ENCODE measurements at places on chromosomes 3 and 15.

- no peak for DNase-seq
These were observed 45.4 kb downstream of the BTD start for GRCh38 chr3:15646851-15647511.

GRCh38 chr15:29788433-29789034 lies 33.7 kb downstream of the TJP1 start:
- no peak for DNase-seq

DNA sequence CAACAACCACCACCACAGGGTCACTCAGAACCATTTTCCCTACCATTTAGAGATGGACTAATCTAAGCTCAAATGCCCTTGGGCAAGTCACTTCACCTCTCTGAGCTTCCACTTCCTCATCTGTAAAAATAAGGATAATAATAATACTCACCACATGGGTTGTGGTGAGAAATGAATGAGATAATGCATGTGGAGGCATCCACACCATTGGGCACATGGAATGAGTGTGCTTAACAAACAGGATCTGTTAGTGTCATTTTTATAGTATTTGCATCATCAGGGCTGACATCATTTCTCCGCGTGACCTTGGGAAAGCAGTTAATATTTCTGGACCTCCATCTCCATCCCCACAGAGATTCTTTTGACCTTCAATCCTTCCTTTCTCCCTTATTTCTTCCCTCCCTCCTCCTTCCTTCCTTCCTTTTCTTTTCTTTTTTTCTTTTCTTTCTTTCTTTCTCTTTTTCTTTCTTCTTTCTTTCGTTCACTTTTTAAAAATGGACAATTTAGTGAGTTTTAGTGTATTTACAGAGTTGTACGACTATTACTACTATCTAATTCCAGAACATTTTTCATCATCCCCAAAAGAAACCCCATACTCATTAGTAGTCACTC lies 7.7 kb upstream of the RFT1 start:
- no peak for DNase-seq

- no peak for DNase-seq
These were observed 239.4 kb downstream of the CHST2 start for GRCh38 chr3:143358793-143359491.

DNA sequence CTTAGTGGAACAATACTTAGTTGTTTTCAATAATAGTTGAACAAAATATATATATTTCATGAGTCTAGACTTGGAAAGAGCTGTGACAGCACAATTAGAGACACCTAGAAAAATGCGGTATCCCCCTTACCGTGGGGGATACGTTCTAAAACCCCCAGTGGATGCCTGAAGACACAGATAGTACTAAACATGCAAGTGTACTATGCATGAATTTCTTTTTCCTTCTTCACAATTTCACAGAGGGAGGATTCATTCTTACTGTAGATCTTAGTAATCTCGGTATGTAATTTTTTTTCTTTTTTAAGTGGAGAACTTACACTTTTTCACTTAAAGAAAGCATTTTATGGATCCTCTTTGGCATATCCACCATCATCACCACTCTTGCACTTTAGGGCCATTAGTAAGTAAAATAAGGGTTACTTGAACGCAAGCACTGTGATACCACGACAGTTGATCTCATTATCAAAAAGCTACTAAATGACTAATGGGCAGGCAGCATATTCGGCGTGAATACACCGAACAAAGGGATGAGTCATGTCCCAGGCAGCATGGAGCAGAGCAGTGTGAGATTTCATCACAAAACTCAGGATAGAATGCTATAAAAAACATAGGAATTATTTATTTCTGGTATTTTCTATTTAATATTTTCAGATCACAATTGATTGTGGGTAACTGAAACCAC lies 72.3 kb upstream of the ZNF280D start:
- no peak for DNase-seq

GRCh38 chr3:186280737-186281136 lies 81.3 kb downstream of the DGKG start:
- DNase-seq = no peak

DNA sequence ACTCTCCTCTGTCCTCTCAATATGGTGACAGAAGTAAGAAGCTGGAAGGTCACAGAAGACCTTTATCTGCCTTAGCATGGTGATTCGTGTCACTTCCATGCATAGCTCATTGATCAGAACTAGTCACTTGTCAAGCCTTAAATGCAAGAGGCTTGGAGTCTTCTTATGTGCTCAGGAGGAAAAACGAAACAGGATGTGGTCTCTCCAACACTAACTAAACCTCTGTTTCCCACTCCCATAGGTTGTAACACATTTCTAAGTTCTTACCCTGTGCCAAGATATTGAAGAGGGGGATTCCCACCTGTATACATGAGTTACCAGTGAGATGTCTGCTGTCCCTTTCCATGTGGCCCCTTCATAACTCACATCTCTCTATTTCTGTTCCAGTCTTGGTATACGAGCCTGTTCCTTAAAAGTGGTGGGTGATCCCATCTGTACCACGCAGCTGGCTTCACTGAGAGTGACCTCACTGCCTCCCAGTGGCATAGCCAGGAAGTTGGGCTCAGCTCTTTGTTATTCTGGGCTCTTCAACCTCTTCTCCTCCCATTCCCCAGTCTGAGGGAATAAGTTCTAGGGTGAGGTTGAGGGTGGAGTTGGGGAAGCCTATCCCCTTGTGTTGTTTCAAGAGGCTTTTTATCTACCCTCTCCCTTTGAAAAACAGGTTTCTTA lies 203.2 kb upstream of the PPP2R3A start:
- no peak for DNase-seq

DNA sequence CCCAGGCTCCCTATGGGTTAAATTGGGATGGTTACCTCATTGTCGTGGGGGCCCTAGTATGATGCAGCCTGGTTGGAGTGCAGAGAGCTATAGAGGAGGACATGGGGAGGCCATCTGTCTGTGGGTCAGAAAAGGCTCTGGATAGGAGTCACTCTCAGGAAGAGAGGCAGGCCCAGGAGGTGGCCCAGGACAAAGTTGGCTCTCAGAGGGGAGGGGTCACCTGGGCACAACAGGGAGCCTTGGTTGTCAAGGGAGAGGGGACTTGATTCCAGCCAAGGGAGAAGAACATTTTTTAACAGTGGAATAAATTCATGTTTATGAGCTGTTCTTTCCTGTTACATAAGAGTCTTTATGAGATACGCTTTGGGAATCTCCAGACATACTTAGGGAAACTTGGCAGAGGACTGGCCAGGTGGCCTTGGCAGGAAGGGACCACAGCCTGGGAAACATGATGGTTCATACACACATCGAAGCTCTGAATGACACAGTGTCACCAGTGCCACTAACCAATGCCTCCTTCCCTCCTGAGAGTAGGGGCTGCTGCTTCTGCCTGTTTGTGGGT lies 27.5 kb upstream of the LCTL start:
- no peak for DNase-seq

DNA sequence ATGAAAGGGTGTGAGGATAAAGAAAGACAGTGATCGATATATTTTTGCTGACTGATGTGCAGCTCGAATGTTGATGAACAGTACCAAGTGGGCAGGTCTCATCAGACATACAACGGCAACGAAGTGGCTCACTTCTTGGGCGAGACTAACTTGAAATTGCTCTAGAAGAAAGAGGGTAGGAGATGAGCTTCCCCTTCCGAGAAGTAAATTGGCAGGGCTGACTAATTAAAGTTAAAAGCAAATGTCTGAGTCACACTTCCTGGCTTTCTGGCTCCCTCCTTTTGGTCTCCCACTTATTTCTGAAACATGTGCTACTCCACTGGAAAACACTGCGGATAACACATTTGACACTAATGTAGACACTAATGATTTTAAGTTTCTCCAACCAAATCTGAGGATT lies 228.3 kb downstream of the ABHD5 start:
- no peak for DNase-seq

DNA sequence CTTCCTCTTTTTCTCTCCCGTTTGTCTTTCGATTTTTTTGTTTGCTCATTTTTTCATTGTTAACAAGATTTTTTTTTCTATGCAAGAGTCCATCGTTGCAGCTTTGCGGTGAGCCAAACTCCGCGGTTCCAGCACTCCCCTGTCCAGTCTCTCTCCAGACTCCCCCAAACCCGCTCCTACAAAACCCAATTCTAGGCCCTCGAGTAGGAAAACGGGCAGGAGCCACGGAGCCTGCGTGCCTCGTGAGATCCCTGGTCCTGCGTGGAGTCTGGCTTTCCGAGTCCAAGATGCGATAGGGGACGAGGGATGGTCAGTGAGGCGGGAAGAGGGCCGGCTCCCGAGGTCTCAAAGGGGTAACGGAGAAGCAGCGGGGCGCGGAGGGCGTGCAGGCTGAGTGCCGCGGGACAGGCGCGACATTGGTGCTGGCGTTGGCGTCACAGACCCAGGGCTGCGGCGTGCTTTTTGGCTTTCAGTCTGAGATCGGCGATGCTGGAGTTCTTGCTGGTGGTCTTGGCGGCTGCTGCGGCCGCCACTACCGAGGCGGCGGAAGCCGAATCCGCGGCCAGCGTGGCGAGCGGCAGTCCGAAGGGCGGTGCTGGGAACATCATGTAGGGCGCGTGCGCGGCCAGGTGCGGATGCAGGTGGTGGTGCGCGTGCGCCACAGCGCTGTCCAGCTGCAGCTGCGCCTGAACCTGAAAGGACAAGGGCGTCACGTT lies 8.5 kb downstream of the SHOX2 start:
- DNase-seq = peak; percentile 47

GRCh38 chr15:77118882-77119321 lies 48.0 kb upstream of the TSPAN3 start:
- peak; percentile 26 for DNase-seq

GRCh38 chr3:197540961-197541377 lies 14.8 kb downstream of the BDH1 start:
- DNase-seq = no peak

DNA sequence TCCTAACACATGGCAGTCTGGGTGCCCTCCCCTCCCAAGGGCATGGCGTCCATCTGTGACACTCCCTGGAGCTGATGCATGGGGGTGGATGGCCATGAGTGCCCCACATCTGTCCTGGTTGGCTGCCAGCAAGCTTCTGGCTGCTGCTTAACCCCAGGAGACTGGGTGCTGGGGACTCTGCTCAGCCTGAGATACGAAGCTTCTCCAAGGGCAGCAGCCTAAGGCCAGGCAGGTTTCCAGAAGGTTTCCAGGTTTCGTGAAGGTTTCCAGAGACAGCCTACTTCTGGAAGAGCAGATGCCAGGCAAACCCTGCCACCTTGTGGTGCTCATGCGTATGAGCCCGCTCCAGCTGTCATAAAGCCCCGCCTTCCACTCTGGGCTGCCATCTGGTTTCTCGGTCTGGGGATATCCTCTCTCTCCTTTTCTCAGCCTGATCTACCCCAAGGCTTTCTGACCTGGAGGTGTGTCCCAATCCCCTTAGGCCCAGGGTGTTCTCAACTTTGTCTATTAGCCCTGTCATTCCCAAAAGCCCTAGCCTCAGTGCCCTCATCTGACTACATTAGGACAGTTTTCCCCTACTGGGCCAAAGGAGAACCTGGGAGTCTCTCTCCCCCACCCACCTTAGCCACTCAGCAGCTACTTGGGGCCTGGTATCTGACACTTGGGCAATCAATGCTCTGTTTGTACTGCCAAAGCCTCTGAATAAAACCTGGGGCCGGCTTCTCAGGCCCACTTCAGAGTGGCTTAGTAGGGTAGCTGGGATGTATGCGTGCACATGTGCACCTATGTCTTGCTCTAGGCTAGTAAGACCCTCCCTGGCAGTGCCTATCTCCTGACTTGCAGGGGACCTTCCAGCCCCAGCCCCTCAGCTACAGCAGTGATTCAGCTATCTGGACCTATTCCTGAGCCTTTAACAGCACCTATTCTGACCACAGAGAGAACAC lies 12.0 kb downstream of the MRPL46 start:
- DNase-seq = peak; percentile 39

DNA sequence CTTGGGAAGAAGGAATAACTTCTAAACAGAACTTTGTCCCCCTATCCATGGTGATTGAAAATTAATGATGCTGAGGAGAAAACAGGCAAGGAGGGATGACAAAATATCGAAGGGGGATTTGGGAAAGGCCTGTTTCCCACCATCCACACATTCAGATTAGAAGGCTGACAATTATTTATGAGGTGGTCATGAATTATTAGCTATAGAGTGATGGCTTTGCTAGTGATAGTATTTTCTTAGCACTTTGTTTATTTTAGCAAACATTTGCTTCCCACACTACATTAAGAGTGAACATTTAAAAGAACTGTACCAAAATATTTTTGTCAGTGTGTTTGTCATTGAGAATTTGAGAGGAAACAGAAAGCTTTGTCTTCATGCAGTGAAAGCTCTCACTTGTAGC lies 172.6 kb upstream of the PDZRN3 start:
- DNase-seq = no peak

- no peak for DNase-seq
These were observed 243.8 kb upstream of the CHRM5 start for GRCh38 chr15:33724321-33725036.

GRCh38 chr3:159948429-159949144 lies 40.0 kb upstream of the IL12A start:
- DNase-seq = no peak

GRCh38 chr15:79117442-79118204 lies 27.0 kb upstream of the RASGRF1 start:
- DNase-seq = no peak

DNA sequence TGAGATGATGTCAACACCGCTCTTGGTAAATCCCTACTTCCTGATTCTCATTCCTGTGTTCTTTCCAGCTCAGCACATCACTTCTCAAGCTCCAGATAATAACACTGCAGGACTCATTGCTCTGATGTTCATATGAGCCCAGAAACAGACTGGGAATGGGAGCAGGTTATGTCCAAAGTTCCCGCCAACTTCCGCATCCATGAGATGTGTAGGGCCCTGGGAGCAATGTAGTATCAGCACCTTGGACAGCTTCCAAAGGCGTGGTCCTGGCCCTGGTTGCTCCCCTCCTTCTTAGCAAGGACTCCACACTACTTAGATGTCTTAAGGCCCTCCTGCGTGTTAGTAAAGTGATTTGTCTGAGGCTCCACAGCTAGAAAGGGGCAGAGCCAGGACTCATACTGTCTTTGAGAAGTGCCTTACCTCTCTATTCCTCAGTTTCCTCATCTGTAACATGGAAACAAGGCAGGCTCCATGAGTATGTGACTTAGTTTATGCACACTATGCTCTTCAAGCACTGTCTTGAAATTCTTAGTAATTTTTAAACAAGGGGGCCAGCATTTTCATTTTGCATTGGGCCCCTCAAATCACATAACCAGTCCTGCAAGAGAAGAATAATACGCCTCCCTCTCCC lies 27.9 kb upstream of the SLC6A1 start:
- DNase-seq = peak; percentile 39

DNA sequence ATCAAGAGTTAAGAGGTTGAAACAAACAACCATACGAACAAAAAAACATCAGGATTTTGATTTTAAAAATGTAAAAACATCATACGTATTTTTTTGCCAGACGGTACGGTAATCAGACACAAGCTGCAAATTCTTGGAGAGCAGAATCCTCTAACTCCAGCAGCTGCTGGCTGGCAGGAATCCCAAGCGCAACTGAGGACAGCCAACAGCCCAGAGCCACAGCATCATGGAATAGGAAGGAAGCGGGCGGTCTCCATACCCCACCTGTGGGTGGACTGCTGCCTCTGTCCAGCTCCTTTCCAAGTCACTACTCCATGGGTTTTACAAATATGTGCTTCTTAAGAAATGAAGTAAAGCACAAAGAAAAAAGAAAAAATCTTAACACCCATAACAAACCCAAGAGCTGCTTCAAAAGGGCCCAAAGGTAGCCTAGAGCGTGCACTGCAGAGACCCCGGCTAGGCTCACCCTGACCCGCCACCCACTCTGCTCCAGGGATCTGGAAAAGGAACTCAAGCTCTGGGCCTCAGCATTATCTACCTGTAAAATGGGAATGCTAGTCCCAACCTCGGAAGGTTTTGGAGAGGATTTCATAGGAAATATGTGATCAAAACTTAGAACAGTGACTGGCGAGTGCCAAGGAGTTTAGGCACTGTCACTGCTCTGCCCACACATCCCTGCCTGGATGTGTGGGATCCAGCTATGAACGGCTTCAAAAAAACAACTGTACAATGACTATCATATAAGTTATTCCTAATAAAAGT lies 33.4 kb downstream of the ZXDC start:
- DNase-seq = no peak
